Hematopoietic multipotent progenitor cell (in vitro differentiated cells): ENCODE measurements at places on chromosomes 3 and 15.

DNA sequence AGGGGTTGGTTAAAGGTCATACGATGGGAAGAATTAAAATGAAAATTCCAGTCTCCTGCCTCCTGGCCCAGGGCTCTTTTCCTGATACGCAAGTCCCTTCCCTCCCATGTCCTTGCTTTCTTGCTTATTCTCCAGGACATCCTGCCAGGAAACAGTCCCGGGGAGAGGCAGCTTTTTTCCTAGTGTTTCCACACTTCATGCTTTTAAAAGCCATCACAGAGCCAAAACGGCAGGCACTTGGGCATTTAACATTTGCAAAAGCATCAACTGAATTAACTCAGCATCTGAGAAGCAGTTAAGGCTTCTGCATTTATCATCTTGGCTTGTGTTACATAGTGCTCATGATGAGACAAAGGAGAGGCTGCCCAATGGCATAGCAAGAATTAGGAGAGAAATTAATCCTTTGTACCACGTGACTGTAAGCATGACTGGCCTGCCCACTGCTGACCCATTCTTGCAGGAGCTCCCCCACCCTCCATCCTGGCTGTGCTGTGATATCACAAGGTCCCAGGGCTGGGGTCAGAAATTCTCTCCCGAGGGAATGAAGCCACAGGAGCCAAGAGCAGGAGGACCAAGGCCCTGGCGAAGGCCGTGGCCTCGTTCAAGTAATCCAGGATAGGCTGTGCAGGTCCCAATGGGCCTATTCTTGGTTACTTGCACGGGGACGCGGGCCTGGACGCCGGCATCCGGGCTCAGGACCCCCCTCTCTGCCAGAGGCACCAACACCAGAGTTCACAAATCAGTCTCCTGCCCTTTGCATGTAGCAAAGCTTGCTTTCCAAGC is 21.6 kb upstream of the VILL start:
- DNase-seq = no peak

- no peak for DNase-seq
Observed at GRCh38 chr3:21520106-21520963, 230.7 kb downstream of the ZNF385D start.

GRCh38 chr3:111803123-111803593 is 55.9 kb upstream of the PHLDB2 start:
- no peak for DNase-seq

- no peak for DNase-seq
Observed at GRCh38 chr3:51947215-51947900, 5.2 kb downstream of the PARP3 start.

- peak; percentile 85 for DNase-seq
Observed at GRCh38 chr3:140898340-140899180, 43.1 kb upstream of the SLC25A36 start.
